HL-60 (cell line): ENCODE measurements at places on chromosomes 4 and X.

- no peak for DNase-seq
Measured at GRCh38 chr4:137025484-137026059, 506.7 kb downstream of the PCDH18 start.

GRCh38 chr4:10108391-10108790 is 8.2 kb downstream of the WDR1 start:
- DNase-seq: no peak

GRCh38 chrX:54817220-54817820 is 9.8 kb downstream of the MAGED2 start:
- no peak for DNase-seq

DNA sequence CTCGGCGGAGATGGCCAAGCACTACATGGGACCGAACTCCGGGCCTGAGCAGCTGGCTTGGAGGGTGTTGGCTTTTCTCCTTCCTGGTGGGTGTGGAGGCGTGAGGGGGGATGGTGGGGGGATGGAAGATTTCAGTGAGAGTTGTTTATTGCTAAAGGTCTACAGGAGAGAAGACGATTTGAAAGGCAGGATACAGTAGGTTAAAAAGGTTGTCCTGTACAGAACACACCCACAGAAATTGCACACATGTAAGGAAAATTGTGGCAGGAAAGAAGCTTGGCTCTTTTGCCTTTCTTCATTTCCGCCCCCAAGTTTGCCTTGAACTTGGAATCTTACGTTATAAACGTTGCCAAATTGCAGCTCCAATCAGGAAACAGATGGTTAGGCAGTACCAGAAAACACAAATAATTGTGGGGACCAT is 74.1 kb upstream of the STOX2 start:
- DNase-seq: peak; percentile 49

DNA sequence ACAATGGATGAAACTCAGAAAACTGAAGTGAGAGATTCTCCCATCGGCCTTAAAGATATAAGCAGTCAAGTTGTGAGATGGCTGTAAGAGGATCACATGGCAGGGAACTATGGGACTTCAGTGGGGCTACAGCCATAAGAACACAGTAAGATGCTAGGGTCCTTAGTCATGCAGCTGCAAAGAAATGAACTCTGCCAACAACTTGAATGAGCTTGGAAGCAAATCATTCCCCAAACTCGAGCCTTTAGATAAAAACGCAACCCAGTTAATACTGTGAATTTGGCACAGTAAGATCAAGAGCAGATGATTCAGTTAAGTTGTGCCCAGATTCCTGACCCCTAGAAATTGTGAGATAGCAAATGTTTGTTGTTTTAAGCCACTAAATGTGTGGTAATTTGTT is 117.3 kb downstream of the FAM13A start:
- DNase-seq: no peak

- no peak for DNase-seq
Measured at GRCh38 chr4:64584981-64585557, 175.8 kb upstream of the TECRL start.

DNA sequence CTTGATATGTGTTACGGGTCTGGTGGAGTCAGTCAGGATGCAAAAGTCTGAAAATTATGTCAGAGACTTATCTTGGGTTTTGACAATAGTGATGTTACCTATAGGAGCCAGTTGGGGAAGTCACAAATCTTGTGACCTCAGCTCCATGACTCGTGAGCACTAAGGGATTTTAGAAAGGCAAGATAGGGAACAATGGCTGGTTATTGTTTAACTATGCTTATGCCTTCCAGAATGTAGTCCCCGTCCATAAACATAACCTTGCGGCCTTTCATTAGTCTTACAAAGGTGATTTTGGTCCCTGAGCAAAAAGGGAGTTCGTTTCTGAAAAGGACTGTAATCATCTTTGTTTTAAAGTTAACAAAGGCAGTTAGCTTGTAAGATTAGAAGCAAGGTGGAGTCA is 23.9 kb upstream of the GATB start:
- no peak for DNase-seq

GRCh38 chrX:24260842-24261550 is 52.9 kb downstream of the SUPT20HL2 start:
- peak; percentile 82 for DNase-seq

DNA sequence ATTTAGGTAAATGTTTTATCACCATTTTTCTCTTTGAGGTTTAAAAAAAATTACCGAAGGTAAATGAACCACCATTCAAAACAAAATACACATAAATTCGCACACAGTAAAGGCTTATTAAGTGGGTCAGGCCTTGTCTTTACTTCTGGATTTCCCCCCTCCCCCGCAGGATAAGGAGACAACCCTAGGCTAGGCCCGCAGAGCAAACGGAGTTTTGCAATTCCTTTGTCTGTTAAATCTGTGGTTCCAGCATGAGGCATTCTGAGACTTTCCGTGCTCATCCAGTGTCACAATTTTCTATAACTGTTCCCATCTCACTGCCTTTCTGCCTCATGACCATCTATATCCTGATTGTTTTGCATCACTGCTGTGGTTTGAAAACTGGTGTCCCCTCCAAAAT is 307.4 kb downstream of the DCHS2 start:
- DNase-seq: no peak

DNA sequence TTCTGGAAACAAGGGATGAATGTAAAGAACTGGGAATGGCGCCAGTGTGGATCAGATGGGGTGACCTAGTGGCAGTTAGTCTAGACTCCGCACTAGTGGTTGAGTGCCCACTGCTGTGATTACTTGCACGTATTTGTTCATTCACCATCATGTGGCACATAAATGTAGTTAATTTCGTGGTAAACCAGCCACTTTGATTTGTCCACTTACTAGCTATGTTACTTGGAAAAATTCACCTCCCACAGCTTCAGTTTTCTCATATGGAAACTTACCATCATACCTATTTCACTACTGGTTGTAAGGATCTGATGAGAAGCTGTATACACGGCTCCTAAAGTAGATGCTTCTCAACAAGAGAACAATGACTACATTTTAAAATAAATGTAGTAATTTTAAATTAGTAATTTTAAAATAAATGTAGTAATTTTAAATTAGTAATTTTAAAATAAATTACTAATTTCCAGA is 394 bp upstream of the DYNLT3 start:
- no peak for DNase-seq

GRCh38 chr4:100907465-100908454 is 389.9 kb upstream of the EMCN start:
- DNase-seq: no peak

DNA sequence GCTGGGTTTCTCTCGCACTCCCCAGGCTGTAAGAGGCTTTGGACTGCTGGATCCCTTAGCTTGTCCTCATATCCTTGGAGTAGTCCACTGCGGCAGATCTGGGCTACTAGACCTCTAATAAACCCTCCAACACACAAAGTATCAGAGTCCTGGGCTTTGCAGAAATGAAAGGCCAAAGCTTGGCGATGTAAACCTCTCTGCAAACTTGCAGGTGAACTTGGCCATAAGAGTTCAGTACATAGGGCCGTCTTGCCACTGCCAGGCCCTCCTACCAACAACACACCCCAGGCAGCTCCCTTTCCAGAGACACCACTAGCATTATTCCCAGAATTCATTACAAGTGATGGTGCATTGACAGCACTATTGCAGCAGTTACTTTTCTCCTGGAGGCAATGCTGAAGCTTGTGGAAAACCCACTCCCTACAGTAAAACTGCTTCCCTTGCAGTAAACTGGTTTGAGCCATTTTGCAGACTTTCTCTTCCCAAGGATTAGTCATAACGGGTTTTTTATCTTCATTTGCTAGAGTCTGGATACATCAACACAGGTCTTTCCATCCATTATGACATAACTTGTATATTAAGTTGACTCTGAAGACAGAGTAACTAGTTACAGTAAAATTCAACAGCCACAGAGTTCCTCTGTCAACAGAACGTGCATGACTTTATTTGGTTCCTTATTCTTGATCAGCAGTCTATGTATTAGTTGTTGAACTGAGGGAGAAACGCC is 2.4 kb downstream of the ANKRD50 start:
- DNase-seq: peak; percentile 8

- no peak for DNase-seq
Measured at GRCh38 chr4:2874861-2875260, 31.2 kb downstream of the ADD1 start.

DNA sequence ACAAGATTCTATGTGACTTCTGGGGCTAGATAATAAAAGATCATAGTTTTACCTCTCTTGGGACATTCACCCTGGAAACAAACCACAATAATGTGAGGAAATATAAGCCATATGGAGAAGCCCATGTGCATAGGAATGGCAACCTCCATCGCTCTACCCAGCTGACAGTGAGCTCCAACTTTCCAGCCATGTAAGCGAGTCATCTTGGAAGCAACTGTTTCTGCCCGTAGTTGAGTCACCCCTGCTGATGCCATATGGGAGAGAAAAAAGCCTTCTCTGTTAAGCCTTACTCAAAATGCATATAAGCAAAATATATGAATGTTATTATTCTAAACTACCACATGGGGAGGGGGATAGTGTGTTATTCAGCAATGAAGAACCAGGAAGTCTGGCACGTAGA is 31.4 kb upstream of the RELL1 start:
- peak; percentile 12 for DNase-seq

DNA sequence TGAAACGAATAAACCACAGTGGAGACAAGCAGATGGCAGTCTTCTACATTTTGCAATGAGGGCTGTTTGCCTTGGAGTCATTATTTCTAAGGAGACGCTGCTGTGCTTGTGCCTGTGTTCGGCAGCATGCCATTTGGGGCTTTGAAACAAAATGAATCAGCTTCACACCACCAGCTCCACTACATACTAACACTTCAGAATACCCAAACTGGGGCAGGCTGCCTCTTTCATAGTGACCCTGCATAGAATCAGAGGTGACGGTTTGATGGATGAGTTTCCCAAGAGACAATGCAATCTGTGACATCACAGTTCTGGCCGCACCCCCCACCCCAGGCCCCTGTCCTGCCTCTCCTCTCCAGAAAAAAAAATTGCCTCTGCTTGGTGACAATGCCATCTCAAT is 57.1 kb upstream of the MID1 start:
- no peak for DNase-seq

- no peak for DNase-seq
Measured at GRCh38 chr4:40825014-40825838, 75.5 kb downstream of the NSUN7 start.

DNA sequence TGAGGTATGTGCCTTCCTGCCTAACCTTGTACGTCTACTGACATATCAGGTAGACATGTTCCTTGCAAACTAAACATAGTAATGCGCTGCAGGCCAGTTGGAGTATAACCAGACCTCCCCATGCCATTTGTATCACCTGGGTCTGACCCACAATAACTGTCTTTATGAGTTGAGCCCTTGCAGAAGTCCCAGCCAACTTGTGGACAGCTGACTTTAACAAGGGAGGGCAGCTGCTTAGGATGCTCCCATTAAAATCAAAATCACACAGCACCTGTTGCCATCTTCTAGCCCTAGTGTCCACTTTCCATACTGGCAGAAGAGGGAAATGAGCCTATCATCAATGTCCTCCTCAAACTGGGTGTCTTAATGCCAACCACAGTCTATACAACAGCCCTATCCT is 41.6 kb downstream of the KANTR start:
- DNase-seq: no peak

DNA sequence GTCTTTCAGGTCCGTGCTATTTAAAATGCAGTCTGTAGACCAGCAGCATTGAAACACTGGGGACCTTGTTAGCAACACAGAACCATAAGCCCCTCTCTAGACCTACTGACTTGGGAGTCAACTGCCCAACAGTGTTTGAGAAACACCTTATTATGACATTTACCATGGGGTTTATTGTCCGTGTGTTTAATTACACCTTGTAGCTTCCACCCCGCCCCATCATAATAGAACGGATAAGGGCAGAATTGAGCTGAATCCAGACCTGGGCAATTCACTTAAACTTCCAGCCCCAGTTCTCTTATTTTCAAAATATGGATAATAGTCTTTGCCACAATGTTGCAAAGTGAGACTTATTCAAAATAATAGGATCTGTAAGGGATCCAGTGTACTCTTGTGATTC is 30.6 kb upstream of the CLNK start:
- DNase-seq: no peak

DNA sequence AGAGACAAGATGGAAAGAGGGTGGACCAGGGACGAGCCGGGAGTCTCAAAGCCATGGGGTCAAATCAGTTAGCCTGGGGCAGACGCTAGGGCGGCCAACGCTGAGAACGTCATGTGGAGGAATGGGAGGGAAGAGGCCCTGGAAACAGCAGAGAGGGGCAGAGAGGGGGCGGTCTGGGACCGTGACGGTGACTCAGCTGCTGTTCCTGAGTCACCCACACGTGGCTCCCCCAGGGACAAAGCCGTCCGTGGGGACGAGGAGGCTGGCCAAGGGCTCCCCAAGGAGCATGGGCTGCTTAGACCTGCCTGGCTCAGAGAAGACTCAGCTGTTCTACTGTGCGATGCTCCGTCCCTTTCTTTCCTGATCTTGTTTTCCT is 108.4 kb upstream of the LRPAP1 start:
- no peak for DNase-seq

DNA sequence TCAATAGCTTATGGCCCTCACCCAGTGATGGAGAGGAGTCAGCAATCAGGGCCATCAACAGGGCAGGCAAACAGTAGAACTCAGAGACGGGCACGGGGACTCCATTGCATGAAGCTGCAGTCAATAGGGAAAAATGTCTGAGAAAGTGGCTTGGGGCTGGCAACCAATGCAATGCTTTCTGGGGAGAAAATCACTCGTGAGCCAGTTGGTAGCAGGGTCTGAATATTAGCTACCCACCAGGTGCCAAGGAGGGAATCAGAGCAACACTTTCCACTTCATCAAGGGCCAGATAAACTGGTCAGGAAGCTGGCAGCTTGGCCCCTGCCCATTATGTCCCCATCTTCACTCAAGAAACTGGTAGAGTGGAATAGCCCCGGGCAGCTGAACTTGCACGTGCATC is 80.7 kb downstream of the STARD8 start:
- no peak for DNase-seq

DNA sequence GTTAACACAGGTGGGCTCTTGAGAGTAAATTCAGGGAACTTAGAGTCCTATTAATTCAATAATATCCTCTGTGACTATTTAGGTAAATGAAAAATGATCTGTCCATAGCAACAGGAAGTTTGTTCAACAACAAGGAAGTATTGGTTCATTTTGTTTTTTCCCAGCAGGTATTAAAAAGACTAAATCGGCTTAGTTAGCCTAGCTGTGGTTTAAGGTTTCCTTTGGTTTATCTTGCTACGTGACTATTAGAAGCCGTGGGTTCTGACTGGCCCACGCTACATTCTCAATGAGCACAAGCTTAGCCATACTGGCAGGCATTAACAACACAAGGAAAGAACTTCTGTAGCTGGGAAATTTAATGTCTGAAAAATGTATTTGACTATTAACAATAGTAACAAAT is 168.8 kb upstream of the HS3ST1 start:
- DNase-seq: no peak

DNA sequence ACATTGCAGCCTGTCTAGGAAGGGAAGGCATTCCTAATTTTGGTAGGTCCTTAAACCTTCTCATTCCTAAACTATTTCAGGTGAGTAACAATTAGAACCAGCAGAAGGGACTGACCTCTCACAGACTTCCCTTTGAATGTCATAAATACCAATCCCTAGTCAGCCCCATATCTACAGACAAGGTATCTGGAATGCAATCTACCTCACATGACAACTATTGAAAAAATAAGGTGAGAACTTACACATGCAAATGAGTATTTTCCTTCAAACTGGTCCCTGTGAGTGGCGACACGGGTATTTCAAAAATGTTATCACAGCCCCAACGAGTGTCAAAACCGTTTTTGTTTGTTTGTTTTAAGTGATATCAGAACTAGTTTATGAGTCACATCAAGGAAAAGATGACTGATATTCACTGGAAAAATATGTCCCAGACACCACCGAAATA is 102.4 kb upstream of the VCX2 start:
- no peak for DNase-seq
